ENCODE measurements at places on chromosomes 1 and 21.

- DNase-seq: no peak
Measured at GRCh38 chr1:203133970-203134725, 6.6 kb downstream of the ADORA1 start.

DNA sequence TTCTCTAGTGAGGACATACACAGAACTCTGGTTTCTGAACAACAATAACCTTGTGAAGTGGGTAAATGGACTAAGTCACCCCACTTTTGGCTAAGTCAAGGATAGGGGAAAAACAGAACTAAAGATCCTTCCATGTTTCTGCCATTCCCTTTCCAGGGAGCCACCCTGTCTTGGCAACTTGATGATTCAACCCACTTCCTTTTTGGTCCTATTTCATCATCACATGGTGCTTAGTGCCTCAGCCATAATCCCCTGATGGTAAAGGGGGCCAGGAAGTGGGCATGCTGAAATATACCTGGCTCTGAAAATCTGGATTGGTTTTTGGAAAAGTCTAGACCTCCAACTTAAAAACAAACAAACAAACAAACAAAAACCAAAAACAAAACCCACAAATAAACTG, 206.4 kb upstream of the FOXD3 start:
- no peak for DNase-seq

DNA sequence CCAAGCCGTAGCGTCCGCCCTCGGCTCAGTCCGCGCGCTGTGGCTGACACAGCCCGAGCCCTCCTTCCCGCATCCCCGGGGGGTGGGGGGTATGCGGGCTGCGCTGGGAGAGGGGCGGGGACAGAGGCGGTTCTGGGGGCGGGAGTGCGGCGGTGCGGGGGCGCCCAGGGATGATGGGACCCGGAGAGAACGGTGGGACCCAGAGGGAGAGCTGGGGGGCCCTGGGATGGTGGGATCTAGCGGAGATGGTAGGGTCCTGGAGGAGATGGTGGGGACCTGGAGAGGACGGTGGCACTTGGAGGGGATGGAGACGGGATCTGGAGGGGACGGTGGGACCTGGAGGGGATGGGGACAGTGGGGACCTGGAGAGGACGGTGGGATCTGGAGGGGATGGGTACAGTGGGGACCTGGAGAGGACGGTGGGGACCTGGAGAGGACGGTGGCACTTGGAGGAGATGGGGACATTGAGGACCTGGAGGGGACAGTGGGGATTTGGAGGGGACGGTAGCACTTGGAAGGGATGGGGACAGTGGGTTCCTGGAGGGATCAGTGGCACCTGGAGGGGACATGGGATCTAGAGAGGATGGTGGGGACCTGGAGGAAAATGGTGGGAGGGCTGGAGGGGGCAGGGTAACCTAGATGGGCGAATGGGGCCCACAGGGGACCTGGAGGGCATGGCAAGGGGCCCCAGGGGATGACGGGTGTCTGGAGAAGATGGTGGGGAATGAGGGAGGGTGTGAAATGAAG, 477 bp downstream of the SNAP47 start:
- no peak for DNase-seq

DNA sequence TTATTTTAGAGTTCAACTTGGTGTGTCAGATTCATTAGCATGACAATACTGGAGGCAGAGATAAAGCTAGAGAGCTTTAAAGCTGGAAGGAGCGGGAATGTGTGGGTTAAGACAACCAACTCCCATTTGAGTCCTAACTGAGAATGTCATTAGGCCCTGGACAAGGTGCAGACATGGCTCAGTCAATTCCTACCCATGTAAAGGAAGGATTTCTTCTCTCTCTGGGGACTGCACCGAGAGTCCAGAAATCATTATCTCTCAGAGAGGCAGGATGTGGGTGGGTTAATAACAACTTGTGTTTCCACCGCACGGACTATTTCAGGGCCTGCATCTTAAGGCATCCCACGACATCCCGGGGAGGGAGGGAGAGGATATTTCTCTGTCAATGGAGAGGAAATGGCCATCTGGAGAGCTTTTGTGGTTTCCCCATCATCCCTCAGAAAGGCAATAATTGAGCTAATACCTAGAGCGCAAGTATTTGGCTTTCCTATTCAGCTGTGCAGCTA, 46.7 kb upstream of the SARS1 start:
- no peak for DNase-seq

DNA sequence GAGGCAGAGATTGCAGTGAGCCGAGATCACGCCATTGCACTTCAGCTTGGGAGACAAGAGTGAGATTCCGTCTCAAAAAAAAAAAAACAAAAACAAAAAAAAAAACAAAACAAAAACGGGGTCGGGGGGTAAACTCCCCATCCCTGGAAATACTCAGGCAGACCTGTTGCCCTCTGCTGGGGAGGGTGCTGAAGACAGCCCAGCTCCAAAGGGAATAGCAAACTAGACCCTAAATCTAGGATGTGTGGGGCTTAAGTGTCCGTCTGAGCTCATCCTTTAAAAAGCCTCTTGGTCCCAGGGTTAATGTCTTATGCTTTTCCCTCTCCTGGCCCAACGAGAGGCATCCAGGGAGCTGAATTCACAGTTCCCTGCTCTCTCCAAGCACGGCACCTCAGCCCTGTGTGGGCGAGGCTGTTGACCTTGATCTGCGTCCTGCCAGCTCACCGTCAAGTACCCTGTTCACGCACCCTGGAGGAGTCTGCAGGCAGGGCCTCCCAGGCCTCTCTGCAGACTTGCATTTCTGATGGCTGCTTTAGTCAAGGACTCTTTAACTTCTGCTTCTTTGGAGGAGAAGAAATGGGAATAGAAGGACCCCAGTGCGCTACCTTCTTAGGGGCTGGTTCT, 22.3 kb downstream of the KCND3 start:
- DNase-seq: no peak

DNA sequence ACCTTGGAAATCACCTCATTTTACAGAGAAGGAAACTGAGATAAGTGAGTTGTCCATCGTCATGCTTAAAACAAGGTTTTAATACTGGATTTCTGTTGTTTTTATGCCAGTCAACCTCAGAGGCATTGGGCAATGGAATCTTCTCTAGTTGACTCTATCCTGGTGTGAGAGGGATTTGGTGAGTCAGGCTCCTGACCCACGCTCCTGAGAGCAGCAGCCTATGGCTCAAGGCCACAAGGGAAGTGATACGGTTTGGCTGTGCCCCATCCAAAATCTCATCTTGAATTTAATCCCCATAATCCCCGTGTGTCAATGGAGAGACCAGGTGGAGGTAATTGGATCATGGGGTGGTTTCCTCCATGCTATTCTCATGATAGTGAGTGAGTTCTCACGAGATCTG, 90.1 kb downstream of the TLR5 start:
- no peak for DNase-seq

- DNase-seq: no peak
Measured at GRCh38 chr1:47692196-47692595, 254.4 kb downstream of the FOXD2 start.

- no peak for DNase-seq
Measured at GRCh38 chr1:147636314-147636713, 34.0 kb downstream of the ACP6 start.

DNA sequence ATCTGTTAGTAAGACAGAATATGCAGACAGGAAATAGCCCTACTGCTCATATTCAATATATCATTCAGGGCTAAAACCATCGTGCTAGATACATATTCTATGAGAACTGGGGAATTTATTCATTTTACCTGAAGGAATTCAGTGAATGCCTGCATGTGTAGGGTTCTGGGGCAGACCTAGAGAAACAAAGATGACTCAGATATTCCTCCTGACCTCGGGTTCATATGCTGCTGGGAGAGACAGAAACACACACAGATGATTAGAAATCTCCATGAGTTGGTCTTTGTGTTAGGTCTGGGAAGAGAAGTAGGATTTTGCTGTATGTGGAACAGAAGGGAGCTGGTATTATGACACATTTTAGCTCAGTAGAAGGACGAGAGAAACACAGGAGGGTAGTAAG, 176.5 kb upstream of the ST6GALNAC5 start:
- peak; percentile 9 for DNase-seq

- DNase-seq: peak; percentile 22
Measured at GRCh38 chr1:185816460-185816859, 82.3 kb downstream of the HMCN1 start.

DNA sequence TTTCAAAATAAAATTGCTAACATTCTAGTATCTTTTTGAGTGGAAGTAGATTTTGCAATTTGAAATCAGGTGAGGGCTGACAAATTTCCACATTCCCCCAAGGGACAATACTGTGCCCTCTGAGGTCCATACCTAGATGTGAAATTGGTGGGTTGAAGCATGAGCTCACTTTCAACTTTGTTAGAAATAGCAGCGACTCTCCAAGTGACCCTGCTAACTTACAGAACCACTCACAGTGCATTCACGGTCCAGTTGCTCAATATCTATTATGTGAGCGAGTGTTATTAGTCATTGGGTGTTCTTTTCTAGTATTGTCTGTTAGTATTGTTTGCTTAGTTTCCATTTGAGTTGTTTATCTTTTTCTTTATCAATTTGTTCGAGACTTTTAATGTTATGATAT, 53.6 kb upstream of the ASB17 start:
- no peak for DNase-seq

DNA sequence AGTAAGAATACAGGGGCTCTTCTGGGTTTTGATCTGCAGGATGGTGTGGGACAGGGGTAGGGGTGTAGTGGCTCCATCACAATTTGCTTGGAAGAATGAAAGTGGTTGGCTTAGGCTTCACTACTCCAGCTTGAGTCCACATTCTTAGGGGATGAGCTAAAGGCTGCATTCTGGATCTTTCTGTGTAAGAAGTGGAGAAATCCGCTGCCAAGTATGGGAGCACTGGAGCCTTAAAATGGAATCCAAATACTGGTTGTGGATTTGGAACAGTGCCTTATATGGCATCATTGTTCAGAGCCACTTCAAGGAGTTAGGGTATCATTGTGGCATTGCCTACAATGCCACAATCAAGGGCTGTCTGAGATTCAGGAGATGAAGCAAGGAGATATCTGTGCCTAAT, 187.1 kb downstream of the LMO4 start:
- DNase-seq: peak; percentile 37

- no peak for DNase-seq
Measured at GRCh38 chr1:232057217-232057895, 430.8 kb downstream of the DISC1 start.

- no peak for DNase-seq
Measured at GRCh38 chr1:118404024-118404423, 219.0 kb upstream of the SPAG17 start.
